Breast epithelium (tissue), 4 donors: ENCODE measurements at places on chromosomes 2 and 18. TPM values are rescaled to one million over a fixed set of nuclear protein-coding genes. Genes with fewer than 3 reads are reported as not detected.
A peak's percentile ranks its signal among the peaks of the same experiment; 100 is the strongest.

GALNT5 gene
- total RNA-seq = 0.16 TPM

SLC9A4 gene
- total RNA-seq = not detected

IL36G gene
- not detected for total RNA-seq

MAP3K19 gene
- not detected for total RNA-seq

ASPRV1 gene
- 1.6 TPM for total RNA-seq

NMUR1 gene
- total RNA-seq = 3.8 TPM

M1AP gene
- 3.4 TPM for total RNA-seq

PRSS56 gene
- not detected for total RNA-seq

ATOH8 gene
- 46.2 TPM for total RNA-seq

DNAJC5G gene
- not detected for total RNA-seq

- DNase-seq = no peak
These were observed 12.4 kb upstream of the UPP2 start for GRCh38 chr2:158089322-158089721.

DNA sequence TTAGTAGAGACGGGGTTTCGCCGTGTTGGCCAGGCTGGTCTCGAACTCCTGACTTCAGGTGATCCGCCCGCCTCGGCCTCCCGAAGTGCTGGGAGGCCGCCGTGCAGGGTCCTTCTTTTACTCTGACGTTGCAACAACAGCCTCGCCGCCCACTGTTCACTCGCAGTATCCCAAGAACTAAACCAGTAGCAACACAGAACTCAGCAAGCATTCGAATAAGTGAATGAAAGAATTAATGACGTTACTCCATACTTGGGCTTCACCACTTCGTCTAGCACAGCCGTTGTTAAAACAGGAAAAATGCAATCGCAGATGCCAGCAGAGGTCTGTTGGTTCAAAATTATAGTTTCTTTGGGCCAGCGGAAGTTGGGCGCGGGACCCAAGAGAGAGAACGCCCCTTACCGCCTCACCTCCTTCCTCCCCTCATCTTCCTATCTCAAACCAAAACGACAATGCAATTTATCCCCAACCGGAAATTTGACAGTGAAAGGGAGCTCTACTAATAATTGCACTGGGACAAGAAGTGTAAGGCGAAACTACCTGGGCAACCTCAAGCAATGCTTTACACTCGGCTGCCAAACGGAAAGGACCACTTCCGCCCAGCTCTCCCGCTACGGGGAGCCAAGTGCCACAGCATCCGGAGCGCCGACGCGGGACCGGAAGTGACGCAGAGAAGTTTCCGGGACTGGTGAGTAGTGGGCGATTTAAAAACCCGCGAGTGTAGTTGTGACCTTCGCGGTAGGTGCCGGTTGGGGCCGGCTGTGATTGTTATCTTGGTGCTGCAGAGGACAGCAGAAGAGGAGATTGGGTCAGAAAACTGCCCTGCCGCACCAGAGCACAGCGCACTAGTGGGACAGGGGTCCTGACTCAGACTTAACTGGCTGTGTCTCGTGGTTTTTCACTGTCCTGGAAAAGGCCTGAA lies at the start of the genes NIF3L1 and PPIL3:
NIF3L1 (plus strand) TSS at position 668 of the 922 bp plus-strand sequence. CDS start 2,573 bp downstream, outside the sequence.
PPIL3 (minus strand) TSS at position 374 of the 922 bp plus-strand sequence. CDS start 1,462 bp downstream, outside the sequence.
- peak; percentile 95 for DNase-seq

DNA sequence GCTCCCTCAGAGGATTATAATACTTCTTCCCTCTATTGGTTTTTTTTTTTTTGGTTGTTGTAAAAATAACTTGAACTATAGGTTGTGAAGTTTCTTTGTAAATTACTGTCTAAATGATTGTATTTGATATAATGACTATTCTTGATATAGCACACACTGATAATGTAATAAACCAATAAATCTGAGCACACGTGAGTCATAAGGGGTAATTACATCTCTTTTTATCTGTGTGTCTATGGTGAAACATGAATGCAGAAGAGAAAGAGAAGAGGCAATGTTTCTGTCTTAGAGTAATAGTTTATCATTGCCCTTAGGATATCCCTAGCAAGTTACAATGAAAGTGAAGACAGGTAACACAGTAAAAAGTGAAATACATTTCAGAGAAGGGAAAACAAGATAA lies 64.1 kb upstream of the RAPGEF4 start:
- DNase-seq = no peak

- DNase-seq = no peak
These were observed 28.1 kb downstream of the NCKAP1 start for GRCh38 chr2:183010112-183010511.

DNA sequence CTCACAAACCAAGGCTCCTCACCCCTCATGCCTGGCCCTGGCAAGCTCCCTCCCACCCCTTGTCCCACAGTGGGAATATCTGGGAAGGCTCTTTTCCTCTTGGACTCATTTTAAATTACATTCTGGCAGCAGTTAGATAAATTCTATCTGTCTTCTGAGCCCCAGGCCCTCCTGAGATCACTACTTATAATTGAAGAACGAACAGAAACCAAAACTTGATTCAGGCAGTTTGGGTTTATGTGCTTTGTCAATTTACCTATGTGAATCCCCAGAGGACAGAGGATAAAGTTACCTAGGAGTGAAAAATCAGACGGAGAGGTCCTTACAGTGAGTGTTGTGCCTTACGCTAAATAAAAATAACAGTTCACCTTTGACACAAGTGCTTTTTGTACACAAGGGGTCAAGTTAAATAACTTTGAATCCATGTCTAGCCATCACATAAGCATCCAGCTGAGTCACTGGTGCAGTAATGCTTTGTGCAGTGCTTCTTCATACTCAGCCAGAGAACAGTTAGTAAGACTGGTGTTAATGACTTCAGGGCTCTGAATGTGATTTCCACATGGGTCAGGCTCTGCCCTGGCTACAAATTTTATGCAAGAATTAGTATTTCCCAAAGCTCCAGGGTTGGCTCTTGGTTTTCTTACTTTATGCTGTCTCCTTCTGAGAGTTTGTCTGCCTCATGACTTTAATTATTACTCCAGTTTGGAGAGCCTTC lies 329.3 kb downstream of the INSIG2 start:
- no peak for DNase-seq

DNA sequence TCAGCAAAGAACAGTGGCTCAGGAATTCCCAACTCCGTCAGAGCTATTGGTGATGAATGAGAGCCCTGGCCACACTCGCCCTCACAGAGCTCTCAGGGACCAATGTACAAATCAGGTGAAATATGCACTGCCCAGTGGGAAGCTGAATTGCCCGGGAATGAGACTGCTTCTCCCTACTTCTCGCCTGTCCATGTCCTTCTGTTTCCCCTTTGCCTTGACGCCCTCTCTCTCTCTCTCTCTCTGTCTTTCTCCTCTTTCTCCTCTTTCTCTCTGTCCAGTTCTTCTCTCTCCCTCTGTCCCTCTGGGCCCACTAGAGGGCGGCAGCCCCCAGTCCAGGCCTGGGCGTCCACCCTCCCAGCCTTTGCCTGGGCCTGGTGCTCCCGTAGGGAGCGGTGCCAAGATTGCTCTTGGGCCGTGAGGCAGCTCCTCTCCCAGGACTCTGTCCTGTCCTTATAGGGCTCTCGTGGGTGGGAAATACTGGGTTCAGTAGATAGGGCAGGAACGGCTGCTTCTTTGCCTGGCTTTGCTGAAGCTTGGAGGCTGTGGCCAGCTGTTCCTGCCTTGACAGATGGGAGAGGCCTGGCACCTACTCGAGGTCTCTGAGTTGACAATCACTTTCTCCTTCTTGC lies 28.4 kb upstream of the PUM2 start:
- DNase-seq = peak; percentile 76

DNA sequence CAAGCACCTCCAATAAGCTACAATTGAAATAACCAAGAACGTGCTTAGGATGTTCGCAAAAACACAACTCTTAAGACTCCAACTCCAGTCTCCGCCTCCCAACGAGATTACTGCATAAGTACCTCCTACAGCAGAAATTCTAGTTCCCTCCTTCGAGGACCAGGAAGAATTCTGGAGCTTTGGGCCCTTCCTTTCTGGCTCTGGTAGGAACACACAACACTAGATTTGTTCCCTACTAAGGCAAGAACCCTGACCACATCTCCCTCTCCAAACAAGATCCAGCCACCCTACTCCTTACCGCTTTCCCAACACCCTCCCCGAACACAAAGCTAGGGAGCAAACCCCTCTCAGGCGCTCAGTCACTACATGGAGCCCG lies 721 bp downstream of the ADAM17 start:
- DNase-seq = no peak

- DNase-seq = no peak
These were observed 102.6 kb upstream of the APCDD1 start for GRCh38 chr18:10351858-10352257.

DNA sequence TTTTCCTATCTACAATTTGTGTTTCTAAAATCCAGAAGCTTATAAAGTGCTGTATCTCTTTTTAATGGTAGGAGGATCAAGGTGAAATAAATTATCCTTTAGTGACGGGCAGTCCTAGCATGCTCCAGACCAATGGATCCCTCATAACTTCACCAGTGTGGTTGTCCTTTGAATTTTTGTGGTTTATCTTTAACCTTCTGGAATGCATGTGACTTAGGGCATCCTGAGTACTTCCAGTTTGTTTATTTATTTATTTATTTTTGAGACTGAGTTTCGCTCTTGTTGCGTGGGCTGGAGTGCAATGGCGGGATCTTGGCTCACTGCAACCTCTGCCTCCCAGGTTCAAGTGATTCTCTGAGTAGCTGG lies 40.4 kb downstream of the NUP35 start:
- no peak for DNase-seq

DNA sequence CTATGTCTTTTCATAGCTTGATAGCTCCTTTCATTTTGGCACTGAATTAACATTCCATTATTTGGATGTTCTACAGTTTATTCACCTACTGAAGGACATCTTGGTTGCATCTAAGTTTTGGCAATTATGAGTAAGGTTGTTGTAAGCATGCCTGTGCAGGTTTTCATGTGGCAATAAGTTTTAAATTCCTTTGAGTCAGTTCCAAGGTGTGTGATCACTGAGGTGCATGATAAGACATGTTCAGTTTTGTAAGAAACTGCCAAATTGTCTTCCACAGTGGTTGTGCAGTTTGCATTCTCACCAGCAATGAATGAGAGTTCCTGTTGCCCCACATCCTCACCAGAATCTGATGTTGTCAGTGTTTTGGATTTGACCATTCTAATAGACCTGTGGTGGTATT lies 24.2 kb downstream of the XDH start:
- no peak for DNase-seq

GRCh38 chr2:223925106-223925505 lies 20.0 kb downstream of the WDFY1 start:
- no peak for DNase-seq

- no peak for DNase-seq
These were observed 1.4 kb downstream of the B3GNT2 start for GRCh38 chr2:62197011-62197924.

GRCh38 chr2:231299267-231299666 lies 96.2 kb upstream of the B3GNT7 start:
- no peak for DNase-seq

DNA sequence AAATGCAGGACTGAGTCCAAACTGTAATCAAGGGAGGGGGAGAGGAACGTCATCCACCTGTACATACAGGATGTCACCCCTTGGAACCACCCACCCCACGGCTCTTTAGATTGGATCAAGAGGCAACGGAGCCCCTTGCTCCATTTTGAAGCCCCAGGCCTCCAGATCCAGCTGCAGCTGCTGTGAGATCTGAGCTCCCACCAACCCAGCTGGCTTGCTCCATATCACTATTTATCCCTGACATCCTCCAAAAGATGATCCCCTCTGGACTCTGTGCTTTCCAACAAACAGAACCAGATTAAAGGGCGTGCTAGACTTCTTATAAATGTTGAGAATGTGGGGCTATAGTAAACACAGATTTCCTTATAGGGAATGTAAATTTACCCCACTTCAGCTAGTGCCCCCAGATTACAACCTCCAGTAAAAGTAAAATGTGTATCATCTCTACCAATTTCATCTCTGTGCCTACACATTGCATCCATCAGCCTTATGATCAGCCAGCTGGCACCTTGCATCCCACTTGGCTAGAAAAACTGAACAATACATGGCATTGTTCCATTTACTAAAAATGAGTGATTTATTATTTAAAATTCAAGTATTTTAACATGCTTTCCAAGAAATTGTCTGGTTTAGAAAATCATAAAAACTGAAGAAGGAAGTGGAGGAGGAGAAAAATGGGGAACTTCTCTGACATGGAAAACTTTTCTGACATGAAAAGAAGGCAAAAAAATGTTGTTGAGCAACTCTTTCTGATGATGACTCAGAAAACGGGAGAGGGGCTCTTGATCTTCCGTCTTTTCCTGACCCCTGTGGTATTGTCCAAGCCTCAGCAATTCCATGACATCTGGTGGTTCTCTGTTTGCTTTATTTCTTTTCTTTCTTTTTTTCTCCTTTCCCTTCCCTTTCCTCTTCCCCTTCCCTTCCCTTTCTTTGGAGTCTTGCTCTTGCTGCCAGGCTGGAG lies 262.6 kb upstream of the THUMPD2 start:
- DNase-seq = no peak

GRCh38 chr2:197707316-197708213 lies 2.4 kb downstream of the MARS2 start:
- no peak for DNase-seq

DNA sequence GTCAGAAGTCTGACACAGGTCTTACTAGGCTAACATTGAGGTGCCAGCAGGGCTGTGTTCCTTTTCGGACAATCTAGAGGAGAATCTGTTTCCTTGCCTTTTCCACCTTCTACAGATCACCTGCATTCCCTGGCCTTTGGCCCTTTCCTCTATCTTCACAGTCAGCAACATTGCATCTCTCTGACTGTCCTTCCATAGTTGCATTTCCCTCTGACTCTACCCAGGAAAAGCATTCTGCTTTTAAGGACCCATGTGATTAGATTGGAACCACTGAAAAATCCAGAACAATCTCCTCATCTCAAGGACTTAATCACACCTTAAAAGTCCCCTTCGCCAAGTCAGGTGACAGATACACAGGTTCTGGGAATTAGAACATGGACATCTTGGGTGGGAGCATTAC lies 181.5 kb downstream of the SLC8A1 start:
- no peak for DNase-seq

GRCh38 chr2:2495606-2496005 lies 164.5 kb upstream of the MYT1L start:
- no peak for DNase-seq

DNA sequence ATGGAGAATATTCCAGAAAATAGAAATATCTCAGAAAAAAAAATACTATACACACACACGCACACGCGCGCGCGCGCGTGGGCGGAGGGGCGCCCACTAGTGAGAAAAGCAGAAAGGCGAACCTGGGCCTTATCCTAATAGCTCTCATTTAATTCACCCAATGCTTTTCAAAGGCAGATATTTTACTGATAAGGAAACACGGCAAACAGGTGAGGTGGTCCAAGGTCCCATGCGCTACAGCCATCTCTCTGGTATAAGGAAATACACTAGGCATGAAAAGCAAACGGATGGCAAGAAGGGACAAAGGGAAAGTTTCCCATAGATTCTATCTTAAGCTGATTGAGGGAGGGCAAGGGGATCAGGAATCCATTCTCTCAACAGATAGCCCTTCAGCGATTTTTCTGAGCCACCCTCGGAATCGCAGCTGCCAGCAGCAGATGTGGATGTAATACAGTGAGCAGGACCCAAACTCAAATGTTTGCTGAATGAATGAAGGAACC lies 136.7 kb downstream of the TMEM247 start:
- no peak for DNase-seq

GRCh38 chr2:240902615-240903041 lies 3.5 kb upstream of the CROCC2 start:
- no peak for DNase-seq
